ENCODE measurements at places on chromosomes 1 and 21.

GRCh38 chr1:16391411-16391810 is 24.4 kb downstream of the SZRD1 start:
- no peak for DNase-seq

GRCh38 chr1:116435806-116436610 is 63.0 kb downstream of the ATP1A1 start:
- no peak for DNase-seq

DNA sequence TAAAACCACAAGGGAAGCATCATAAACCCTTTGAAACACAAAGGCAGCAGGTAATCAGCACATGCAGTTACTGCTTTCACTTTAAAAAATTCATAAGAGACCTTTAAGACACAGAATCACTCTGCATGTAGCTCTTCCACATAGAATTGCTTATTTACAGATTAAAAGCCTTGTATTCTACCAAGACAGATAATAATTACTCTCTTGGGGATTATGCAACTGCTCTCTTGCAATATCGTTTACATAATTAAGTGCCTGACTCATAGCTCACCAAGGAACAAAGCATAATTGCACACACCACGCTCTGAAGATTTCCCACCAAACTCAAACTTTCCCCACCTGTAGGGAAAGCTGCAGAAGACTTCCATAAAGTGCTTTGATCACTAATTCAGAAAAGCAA is 87.9 kb downstream of the VAV3 start:
- DNase-seq: no peak

- no peak for DNase-seq
These were observed 7.7 kb downstream of the TFF2 start for GRCh38 chr21:42343101-42343500.

DNA sequence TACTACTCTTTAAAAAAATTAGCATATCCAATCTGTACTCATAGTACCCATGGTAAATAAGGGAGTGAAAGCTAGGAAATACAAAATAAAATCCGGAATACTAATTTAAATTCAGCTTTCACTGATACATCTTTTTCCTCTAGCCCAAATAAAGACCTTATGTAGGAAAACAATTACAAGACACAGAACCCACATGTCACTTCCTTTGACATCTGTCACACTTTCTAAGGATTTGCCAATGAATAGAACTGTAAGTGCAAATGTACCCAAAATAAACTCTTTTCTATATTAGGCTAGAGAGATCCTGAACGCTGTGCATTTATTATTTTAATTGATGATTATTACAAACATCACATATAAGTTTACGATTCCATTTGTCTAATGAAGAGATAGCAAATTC is 393.0 kb downstream of the LRRIQ3 start:
- DNase-seq: no peak

GRCh38 chr1:63116016-63116415 is 206.4 kb upstream of the FOXD3 start:
- no peak for DNase-seq

- no peak for DNase-seq
These were observed 81.9 kb upstream of the NR5A2 start for GRCh38 chr1:199945591-199945990.

DNA sequence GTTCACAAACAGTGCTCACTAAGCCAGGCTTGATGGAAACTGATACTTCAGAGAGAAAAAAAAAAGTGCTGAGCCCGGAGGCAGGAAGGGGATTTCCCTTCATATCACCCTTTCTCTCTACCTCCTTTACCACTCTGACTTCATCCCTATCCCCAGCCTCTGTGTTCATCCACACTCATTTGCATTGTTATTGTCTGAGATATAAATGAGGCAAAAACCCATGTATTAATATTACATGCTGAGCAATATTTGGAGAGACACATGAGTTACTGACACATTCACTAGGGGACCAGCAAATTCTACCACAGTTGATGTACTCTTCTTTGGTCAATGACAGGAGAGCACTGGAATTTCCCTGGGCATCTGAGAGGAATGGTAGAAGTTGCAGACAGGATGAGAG is 175.8 kb downstream of the TNFSF18 start:
- no peak for DNase-seq

DNA sequence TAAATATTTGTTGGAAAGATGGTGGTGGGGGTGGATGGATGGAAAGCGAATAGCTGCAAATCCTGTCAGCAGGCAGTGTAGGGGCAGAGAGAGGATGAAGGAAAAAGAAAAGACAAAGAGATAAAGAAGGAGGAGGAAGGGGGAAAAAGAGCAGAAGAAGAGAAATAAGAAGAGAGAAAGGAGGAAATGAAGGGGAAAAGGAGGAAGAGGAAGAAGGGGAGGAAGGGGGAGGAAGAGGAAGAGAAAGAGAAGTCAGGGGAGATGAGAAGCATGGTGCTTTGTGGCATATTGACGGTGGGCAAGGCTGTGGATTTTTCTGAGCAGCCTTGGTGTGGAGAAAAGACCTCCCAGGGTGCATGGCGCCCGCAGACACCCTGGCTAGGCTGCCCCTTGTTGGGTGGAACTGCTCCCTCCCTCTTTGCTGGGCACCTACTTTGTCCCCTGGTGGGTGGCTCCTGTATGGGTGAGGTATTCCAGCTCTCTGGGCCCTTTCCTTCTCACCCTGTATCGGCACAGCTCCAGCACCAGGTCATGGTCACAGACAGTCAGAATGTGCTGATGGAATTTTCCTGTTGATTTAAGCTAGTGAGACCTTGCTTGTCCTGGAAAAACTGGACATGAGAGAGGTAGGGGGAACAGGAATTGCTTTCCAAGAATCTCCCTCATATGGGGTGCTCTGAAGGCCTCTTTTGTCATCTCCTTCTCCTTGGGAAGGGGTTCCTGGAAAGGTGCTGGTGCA is 45.7 kb upstream of the TLR5 start:
- no peak for DNase-seq

GRCh38 chr1:39623053-39623452 is 16.4 kb downstream of the HEYL start:
- DNase-seq: peak; percentile 88

DNA sequence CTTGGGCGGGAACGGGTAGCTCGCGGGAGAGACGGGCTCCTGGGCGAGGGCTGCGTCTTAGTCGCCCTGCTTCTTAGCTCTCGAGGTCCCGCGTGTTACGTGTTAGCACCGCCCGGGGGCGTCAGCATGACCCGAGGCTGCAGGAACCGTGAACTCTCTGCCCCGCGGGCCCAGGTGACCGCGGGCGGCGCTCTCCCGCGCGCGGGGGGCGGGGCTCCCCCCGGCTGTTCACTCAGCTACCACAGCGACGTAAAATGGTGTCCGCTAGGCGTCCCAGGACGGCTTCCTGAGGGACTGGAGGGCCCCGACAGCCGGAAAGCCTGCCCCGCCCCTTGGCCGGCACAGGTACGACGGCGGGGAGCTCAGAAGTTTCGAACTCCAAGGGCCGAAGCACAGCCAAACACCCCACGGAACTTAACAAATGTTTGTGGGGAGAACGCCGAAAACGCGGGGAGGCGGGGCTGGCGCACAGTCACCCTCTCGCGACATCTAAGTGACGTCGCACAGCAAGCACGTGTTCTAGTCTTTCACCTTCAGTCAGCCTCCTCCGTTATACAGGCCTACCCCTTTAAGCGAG is 780 bp upstream of the RBM15 start:
- peak; percentile 95 for DNase-seq

GRCh38 chr1:111204201-111204982 is 3.9 kb upstream of the DENND2D start:
- DNase-seq: peak; percentile 65

GRCh38 chr1:91924146-91924545 is 25.1 kb upstream of the BRDT start:
- DNase-seq: no peak

GRCh38 chr1:77395051-77395450 is 113.2 kb downstream of the AK5 start:
- DNase-seq: no peak
